Dermis microvascular lymphatic vessel endothelial cell (primary cell): ENCODE measurements at places on chromosomes 6 and 20.
A peak's percentile ranks its signal among the peaks of the same experiment; 100 is the strongest.

GRCh38 chr20:11551479-11551878, 366.2 kb upstream of the BTBD3 start:
- no peak for DNase-seq

DNA sequence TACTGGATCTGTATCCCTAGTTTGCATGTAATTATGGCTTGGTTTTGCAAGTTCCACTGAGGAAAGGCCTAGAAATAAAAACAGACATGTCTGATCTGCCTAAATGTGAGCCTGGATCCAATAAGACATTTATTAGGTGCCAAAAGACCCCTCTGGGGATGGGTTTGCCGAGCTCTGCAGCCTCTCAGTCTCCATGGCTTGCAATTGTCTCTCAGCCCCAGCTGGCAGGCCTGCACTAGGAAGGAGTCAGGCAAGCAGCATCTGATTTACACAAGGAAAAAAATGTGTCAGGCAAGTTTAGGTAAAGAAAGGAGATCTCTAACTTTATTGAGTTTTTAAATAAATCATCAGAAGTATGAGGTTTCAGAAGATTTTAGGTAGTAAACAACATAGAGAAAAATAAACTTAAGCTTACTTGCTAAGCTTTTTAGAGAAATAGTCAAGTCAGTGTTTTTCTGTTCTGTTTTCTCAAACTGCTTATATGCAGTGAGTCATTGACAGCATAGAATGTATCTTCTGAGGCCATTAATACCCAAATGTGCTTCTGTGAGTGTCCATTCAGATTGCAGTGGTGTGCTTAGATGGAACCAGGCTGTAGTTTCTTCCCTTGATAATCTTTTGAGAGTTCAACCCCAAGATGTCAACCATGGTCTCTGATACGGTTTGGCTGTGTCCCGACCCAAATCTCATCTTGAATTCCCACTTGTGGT, 121.0 kb downstream of the FHL5 start:
- DNase-seq, result no peak

DNA sequence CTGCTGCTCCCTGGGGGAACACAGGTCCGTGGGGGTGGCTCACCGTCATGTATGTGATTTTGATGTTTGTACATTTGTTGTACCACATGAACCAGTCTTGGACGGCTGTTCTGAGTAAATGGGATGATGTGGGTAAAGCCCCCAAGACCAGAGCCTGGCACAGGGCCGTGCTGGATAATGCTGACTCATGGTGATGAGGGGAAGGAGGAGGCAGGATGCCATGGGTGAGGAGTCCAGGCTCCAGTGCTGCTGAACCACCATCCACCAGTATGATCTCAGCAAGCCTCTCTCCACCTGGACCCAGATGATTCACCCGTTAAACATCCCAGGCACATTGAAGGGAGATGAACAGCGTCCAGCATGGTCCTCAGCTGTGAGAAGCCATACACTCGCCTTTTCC, 9.6 kb upstream of the APCDD1L start:
- DNase-seq, result peak; percentile 17

DNA sequence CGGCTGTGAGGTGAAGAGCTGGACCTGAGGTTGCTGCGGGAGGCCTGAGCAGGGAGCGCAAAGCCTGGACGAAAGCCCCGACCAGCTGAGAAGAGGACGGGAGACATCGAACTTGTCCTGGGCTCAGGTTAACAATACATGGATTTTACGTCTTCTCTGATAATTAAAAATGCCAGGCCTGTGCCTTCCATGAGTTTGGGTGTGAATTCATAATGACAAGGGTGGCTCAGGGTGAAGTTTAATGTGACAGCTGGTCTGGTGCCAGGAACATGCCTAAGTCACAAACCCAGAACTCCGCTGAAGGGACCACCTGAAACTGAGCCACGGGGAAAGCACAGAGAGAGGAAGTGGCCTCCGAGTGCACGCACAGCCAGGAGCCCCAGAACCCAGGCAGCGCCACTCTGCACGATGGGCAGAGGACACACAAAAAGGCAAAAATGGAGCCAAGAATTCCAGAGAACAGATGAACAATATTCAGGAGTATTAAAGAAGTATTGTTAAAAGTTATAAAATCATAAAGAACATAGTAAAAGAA, 150.1 kb upstream of the RPS6KA2 start:
- no peak for DNase-seq

DNA sequence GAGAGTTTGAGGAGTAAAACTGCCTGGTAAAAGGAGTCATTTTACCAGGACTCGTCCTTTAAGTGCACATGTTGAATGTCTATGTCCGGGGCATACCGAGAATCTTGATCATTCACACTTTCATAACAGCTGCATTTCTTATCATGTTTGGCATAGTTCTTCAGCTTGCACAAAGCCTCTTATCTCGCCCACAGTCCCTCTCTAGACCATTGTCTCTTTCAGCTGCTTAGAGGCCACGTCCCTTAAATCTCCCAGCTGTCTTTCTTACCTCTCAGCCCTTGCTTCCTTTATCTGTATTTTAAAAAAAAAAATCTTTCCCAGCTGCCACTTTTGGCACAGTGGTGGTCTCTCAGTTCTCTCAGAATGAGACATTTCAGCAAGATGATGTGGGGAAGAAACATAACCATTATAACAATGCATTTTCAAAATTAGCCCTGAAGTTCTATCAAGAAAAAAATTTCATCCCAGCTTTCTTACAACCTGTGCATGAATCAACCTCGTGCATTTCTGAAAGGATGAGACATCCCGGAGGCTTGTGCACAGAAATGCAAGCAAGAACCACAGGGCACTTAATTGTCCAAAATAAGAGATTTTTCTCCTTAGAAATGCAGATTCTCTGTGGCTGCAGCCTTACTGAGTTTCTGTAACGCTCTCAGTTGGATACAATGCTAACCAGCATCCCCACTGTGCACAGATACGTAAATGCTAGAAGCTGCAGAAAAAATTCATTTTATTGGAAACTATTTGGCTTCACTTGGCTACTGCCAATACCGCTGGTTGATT, 24.2 kb downstream of the RBM24 start:
- no peak for DNase-seq

GRCh38 chr6:83231146-83231545, 38.0 kb downstream of the RWDD2A start:
- no peak for DNase-seq

- peak; percentile 48 for DNase-seq
Measured at GRCh38 chr6:47478233-47479139, 897 bp downstream of the CD2AP start.

DNA sequence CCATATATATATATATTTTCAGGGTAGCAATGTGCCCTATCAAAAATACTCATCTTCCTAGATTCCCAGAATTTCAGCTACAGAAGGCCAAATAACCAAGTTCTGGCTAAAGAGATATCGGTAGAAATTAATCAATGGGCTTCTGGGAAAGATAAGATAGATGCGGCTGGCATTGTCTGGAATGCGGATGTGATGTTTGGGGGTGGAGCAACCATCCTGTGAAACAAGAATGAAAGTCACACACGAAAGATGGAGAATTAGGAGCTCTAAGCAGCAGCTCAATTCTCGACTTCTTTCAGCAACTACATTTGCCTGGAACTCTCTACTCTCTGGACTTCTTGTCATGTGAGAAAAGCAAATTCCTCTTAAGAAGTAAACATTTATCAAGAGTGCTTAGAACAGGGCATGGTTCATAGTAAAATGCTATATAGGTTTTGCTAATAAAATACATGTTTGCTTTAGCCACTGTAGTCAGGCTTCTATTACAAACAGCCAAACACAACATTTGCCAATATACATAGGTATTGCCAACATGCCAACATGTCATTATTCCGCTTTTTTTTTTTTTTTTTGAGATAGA, 90.8 kb downstream of the CLIC5 start:
- DNase-seq, result no peak

DNA sequence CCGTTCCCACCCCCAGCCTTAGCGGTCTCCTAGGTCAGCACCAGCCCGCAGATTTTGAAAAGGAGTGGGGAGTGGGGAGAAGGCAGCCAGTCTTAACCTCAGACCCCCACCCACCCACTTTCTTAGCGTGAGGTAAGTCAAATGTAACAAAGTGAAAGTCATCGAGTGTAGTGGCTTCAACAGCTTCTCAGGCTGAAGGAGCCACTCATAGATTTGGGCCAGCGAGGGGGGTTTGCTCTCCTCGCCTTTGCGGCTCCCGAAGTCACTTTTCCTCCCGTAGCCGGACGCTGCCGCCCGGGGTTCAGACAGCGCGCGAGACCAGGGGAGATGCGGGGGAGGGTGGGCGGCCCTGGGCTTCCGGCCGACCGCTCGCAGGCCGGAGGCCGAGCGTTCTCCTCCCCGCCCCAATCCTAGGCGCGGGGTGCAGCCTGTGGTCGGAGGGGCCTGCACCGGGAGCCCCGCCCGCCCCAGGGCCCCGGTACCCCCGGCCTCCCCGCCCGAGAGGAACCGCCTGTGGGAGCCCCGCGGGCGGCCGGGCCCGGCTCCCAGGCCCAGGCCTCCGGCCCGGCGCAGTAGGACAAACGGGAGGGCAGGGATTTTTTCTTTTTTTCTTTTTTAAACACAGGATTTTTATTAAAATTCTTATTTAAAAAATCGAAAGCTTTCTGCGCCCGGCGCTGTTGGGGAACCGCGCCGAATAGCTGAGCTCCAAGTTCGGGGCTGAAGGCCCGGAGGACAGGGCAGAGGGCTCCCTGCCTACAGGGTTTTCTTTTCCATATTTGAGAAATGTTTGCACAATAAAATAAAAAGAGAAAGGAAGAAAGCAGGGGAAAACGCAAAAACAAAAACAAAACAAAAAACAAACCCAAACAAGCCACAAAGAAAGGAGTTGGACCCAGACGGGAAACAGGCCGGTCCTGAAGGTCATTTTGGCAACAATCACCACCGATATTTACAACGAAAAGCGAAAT, 3.2 kb downstream of the NKX2-2 start:
- DNase-seq, result no peak

DNA sequence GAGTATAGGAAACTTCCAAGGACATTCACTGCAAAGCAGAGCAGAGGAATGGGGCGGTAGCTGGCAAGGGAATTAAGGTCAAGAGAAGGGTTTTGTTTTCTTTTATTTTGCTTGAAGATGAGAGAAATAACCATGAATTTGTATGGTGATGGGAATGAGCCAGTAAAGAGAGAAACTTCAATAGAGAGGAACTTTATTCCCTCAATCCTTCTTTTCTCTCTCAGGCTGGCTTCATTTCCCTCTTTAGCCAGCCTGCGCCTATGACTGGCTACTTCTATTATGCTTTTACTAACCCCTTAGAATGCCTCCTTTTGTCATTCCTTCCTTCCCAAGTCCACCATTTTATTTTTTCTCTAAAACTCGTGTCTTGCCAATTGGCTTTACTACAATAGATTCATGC, 101.4 kb upstream of the CEP85L start:
- DNase-seq, result no peak
